ENCODE measurements at places on chromosomes 3 and 15.
A peak's percentile ranks its signal among the peaks of the same experiment; 100 is the strongest.

- no peak for DNase-seq
Observed at GRCh38 chr3:70855149-70855548, 542.7 kb upstream of the MDFIC2 start.

DNA sequence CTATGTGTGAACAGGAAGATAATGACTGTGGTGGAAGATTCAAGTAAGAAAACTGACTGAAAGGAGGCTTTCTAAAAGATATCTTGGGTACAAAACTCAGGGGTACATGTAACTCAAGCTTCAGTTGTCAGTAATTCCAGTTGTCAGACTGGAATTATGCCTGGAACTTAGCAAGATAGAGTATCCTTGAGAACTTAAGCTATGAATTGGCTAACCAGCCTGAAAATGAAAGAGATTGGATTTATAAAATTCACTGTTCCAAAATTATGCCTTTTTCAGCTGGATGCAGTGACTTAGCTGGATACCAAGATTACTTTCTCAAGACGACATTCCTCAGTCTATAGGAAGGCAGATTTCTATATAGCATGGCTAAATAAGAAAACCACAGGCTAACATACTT is 221.9 kb upstream of the ZBTB20 start:
- no peak for DNase-seq

DNA sequence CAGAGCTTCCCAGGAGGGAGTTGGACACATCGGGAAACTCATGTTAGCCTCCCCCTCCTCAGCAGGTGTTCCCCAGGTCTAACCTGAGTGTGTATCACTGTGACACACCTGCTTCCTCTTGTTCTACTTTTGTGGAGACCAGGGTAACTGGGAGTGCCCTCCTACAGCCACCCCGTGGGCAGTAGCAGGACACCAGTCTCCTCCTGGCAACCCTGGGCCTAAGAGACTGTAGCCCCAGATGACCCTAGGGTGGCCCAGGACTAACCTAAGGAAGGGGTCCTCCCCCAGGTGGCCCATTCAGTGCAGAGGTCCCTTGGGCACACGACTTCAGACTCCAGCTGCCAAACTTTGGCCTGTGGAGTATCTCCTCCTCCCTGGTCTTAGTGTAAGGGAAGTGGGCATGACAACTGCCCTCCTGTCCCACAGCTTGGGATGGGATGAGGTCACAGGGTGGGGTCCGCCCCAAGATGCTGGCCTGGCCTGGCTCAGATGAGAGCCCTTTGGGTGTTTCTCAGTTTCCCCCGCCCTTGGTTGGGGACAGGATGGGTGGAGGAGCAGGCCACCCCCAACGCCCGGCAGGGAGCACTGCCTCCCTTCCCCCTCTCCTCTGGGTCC is 4.8 kb downstream of the CSK start:
- no peak for DNase-seq

GRCh38 chr3:148187296-148187695 is 510.4 kb upstream of the AGTR1 start:
- no peak for DNase-seq

GRCh38 chr3:66567077-66567476 is 66.3 kb upstream of the LRIG1 start:
- no peak for DNase-seq

DNA sequence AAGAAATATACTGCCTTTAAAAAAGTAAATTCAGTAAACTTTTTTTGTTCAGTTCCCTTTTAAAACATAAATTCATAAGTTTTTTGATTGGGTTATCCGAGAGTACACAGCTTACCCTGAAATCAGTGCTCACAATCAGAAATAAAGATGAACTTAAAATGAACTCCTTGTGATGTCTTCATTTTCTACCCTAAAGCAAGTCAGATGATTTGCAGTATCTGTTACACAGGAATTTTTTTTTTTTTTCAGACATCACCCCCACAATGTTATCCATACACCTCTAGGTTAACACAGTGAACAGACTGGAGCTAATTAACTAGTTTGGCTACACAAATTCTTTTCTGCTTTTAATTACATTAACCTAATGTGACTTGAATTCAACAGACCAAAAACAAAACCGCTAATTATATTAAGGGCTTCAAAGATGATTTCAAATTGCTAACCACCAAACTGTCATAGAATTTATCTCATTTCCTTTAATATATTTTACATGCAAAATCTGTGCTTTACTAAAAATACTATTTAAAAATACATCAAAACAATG is 1042.0 kb downstream of the ROBO1 start:
- no peak for DNase-seq

DNA sequence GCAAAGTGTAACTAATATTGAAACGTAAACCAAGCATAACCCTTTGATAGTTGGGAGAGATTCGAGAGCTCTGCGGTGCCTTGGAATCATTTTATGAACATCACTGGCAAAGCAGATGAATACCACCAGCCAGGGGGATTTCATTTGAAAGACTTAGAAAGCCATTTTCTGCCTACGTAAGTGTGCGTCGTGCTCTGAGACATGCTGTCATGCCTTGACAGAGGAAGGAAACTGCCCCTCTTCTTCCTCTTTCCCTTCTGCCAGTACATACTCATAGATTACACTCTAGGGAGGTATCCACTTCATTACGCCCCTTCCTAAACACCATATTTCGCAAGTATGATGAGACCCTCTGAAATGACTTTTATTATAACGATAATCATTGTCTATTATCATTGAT is 3.3 kb upstream of the MTHFS start:
- DNase-seq, result no peak

GRCh38 chr3:56799251-56799882 is 2.4 kb downstream of the ARHGEF3 start:
- peak; percentile 48 for DNase-seq

DNA sequence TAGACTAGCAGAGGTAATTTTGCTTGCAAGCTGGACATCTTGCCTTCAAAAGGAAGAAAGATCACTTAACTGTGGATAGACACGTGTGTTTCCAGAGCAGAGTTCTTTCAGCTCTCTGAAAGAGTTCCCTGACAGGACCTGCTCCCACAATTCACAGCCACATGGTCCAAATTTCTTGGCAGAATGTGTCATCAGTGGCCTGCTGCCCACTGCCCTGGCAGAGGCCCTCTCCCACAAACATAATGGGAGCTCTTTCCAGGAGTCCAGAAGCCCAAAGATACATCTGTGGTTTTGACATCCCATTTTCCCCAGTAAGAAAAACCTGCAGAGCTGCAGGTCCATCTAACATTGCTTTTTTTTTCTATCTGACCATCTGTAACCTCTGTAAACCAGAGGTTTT is 48.3 kb downstream of the SERPINI1 start:
- no peak for DNase-seq

DNA sequence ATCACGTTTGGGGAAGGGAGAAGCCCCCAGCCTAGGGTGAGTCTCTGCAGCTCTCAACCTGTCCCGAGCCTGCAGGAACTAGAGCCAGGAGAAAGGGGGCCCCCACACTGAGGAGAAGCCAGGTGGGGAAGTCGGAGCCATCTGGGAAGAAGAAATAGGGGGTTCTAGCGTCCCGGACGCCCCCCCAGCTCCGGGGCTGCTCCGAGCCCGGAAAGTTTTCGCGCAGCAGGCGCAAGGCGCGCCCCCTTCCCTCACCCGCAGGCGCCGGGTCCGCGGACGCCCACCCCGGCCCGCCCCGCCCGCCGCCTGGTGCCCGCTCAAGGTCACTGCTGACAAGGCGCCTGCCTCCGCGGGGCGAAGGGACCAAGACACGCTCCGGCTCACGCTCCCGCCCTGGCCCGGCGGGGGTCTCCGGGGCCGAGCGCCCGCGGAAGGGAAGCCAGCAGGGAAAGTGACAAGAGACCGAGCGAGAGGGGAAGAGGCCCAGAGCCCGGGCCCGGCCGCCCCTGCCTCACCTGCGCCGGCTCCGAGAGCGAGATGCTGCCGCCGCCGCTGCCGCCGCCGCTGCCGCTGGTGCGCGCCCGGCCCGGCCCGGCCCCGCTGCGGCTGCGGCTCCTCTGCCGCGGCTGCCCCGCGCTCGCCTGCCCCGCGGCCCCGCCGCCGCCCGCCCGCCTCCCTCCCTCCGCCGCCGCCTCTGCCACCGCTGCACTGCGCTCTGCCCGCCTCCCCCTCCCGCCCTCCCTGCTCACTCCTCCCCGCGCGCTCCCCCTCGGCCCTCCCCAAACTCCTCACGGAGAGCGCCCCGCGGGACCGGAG is 108.4 kb upstream of the SLC6A11 start:
- peak; percentile 14 for DNase-seq

DNA sequence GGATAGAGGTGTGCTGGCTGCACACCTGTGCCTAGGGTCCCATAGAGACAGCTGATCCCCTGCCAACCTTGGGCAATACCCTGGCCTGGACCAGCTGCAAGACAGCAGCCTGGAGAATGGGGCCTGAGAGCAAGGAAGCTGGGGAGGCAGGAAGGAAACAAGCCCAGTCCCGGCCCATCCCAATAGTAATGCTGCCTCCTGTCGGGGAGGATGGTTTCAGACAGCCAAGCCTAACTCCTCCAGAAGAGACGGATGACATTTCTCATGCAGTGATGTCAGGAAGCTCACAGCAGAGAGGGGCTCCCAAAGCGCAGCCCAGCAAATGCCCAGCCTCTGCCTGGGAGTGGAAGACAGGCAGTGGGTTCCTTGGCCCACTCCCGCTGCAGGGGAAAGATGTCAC is 408.8 kb downstream of the OCA2 start:
- no peak for DNase-seq

DNA sequence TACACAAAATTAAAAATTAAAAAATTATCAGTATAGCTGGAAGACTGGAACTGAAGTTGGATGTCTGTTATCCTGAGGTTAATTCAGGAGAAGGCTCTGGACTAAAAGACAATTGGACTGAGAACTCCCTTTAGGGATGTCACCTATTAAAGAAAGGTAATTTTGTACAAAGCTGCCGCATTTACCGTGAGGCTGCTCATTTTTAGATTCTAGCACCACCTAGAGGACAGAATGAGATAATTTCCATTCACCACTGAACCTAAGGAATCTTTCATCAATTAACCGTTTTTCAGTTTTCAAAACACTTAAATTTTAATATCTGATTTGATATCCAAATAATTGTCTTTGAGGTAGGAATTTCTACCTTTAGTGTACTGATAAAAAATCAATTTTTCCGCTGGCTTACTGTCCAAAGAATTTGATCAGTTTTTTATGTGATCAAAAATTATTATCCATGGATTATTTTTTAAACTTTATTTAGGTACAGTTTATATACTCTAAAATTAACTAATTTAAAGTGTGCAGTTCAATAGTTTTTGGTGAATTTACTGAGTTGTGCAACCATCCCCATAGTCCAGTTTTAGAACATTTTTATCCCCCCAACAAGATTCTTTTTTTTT is 106.7 kb upstream of the TNIK start:
- peak; percentile 35 for DNase-seq

DNA sequence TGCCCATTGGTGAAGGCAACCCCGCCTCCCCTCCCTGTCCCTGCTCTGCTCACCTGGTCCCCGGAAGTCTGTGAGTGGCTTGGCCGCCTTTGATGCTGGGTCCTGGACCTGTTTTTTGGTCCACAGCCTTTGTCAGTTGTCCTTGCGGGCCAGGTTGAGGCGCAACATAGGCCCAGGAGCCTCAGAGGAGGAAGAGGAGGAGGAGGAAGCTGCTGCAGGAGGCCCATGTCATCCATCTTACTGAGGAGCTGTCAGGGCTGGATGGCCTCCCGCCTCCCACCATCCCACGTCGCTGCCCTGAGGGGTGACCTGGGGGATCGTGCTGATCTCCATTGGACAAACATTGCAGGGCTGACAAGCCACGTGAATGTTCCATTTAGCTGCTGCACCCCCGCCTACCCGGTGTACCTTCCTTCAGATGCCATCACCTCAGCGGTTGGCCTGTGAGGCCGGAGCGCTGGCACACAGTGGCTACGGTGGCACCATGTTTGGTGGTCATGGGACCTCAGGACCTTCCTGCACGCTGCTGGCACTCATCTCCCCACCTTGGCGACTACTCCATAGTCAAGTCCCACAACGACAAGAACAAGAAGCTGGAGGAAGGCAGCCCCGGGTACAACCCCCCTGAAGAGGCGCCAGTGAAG is 106.3 kb downstream of the SMAD6 start:
- DNase-seq, result no peak

- DNase-seq, result no peak
Observed at GRCh38 chr3:78868570-78868969, 899.2 kb downstream of the ROBO1 start.

- no peak for DNase-seq
Observed at GRCh38 chr3:61872077-61872706, 310.8 kb downstream of the PTPRG start.

DNA sequence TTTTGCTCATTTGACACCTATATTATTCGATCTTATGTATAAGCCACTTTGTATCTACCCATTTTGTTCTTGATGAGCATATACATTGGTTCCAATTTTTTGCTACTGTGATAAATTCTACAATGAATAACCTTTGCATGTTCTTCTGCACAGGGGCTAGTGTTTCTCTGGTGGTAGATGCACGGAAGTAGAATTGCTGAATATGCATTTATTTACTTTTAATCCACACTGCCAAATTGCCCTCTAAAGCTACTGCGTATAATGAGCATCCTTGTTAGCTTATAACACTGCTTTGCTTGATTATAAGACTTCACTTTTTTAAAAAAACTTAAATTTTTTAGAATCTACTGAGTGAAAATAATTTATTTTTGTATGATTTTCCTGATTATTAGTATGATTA is 84.2 kb upstream of the PIAS1 start:
- no peak for DNase-seq

All from germinal center (tissue), 1 donor.